GM12891 (cell line): ENCODE measurements at places on chromosomes 6 and 20.

DNA sequence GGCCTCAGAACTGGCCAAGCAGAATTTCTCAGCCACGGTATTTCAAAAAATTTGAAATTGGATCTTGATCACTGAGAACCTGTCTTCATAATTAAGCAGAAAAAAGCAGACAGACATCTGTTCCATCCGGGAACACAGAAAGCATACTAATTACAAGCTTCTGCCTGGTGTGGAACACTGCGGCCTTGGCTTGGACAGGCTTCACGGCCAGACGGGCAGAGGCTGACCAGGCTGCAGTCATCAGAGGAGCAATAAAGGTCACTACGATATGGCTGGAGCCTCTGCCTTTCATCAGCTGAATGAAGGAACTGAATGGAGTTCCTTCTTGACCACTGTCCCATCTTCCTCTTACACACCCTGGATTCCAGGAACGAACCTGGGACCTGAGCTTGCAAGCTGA is 3.9 kb upstream of the NRSN1 start:
- DNase-seq = no peak

GRCh38 chr20:2752567-2753460 is 47.6 kb downstream of the CPXM1 start:
- no peak for DNase-seq

GRCh38 chr6:125107896-125108295 is 45.7 kb upstream of the TPD52L1 start:
- no peak for DNase-seq

DNA sequence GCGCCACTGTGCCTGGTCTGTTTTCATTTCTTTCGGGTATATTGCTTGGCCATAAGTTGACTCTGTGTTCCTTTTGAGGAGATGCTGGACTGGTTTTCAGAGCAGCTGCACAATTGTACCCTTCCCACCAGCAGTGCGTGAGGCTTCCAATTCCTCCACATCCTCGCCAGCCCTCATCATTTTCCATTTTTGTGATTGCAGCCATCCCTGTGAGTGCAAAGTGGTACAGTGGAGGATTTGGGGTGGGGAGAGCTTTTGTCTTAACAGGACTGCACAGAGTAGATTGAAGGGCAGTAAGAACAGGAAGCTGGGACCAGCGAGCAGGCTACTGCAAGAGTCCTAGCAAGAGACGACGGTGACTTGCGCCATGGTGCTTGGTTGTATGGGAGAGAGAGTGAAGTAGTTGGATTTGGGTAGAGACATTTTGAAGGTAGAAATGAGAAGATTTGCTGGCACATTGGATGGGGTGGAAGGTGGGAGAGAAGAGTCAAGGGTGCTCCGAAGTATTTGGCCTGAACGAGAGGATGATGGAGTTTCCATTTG is 18.3 kb downstream of the BCAS4 start:
- DNase-seq = no peak

GRCh38 chr6:73727114-73727513 is 31.1 kb downstream of the CD109 start:
- no peak for DNase-seq

DNA sequence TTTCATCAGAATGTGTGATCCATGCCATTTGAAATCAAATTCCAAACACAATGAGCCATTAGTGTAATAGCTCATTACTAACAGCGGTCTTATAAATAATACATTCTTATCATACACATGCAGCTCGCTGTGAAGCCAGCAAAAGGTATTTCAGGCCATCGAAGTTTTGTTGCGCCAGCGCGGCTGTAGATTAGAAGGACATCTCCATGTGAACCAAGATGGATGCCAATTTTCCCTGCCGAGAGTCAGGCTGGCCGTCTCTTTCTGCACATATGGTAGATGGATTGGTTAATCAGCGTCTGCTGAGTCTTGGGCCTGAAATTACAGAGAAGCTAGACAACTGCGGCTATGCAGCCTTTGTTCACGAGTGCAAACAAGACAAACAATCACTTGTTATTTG is 44.1 kb downstream of the CFAP61 start:
- no peak for DNase-seq

GRCh38 chr6:170165471-170166117 is 125.3 kb downstream of the DLL1 start:
- no peak for DNase-seq

DNA sequence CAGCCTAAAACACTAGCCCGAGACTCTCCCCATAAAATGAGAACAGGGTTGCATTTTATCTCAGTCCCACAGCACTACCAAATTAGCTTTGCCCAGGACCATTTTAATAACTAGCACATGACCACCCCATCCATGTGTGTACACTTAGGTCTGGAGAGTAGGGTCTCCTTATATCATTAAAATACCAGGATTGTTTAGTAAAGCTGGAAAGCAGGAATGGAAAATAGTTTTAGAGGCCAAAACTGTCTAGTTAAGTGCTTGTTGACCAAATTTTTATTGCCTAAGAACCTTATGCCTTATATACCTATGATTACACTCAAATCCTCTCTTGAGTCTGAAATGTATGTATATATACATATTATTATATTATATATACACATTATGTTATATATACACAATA is 608.4 kb downstream of the HDGFL1 start:
- DNase-seq = no peak

- no peak for DNase-seq
Measured at GRCh38 chr6:138663892-138664291, 109.7 kb upstream of the CCDC28A start.
